Fibroblast of skin of right biceps (primary cell): ENCODE measurements at places on chromosomes 12 and 14.

- no peak for DNase-seq
Observed at GRCh38 chr12:119710965-119711551, 43.1 kb downstream of the PRKAB1 start.

- DNase-seq = peak; percentile 22
Observed at GRCh38 chr12:102120886-102121285, 903 bp downstream of the PARPBP start.

DNA sequence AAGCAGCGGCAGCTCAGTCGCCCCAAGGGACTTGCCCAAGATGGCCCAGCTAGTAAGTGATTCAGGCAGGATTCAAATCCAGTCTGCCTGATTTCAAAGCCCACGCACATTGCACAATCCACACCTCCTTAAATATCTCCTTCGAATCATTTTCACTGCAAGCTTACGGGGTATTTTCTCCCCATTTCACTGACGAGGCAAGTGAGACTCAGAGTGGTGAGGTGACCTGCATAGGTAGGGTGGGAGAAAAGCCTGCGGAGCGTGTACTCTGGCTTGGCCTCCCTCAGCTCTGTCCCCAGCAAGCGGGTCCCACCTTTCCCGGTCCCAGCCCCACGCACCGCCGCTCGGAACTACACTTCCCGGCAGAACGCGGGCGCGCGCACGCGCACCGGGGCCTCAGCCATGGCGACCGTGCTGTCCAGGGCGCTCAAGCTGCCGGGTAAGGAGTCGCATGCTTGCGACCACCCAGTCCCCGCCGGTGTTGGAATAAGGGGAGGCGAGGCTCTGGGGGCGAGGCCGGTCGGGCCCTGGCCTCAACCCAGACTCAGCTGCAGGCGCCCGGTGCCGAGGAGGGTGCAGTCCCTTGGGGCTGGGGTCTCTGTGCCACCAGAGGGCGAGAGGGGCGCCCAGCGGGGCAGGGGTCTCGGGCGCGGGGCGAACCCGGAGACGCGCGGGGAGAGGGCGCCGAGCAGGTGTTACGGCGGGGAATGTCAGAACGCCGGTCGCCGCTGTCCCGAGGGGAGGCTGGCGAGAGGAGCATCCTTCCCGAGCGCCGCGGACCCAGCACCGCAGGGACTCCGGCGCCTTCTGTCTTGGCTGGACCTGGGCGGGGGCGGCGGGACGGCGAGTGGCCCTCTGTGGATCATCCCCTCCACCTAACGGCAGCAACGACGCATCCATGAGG is at the start of gene FAM234B:
FAM234B (plus strand) TSS at position 380 of the 904 bp plus-strand sequence; CDS start at position 403, 23 bp downstream.
- peak; percentile 57 for DNase-seq

GRCh38 chr14:96762650-96763049 is 34.5 kb upstream of the VRK1 start:
- DNase-seq = peak; percentile 42

- DNase-seq = no peak
Observed at GRCh38 chr14:77526266-77526665, 27.6 kb upstream of the ISM2 start.

DNA sequence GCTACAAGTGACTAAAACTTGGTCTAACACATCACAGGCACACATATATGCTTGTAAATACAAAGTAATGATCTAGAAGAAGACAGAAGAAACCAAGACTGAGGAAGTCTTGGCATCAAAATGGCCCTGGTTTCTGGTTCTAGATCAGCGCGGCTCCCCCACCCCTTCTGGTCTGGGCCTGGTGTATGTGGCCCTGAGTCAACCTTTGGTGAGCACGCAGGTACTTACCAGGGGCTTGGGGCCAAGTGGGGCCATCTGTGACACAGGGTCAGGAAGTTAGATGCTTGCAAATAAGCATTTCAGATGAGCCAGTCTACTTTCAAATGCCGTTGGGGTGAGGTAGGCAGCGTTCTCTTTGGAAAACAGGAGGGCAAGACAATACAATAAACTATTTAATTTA is 13.2 kb upstream of the HVCN1 start:
- DNase-seq = no peak

- DNase-seq = no peak
Observed at GRCh38 chr14:73091044-73091443, 32.7 kb downstream of the RBM25 start.

- peak; percentile 83 for DNase-seq
Observed at GRCh38 chr12:54028314-54029201, at the start of gene HOXC6. Gene HOXC6 (plus strand): TSS chr12:54028440. CDS start chr12:54028522, 82 bp downstream.

GRCh38 chr14:22800346-22800745 is 14.9 kb downstream of the SLC7A7 start:
- no peak for DNase-seq

DNA sequence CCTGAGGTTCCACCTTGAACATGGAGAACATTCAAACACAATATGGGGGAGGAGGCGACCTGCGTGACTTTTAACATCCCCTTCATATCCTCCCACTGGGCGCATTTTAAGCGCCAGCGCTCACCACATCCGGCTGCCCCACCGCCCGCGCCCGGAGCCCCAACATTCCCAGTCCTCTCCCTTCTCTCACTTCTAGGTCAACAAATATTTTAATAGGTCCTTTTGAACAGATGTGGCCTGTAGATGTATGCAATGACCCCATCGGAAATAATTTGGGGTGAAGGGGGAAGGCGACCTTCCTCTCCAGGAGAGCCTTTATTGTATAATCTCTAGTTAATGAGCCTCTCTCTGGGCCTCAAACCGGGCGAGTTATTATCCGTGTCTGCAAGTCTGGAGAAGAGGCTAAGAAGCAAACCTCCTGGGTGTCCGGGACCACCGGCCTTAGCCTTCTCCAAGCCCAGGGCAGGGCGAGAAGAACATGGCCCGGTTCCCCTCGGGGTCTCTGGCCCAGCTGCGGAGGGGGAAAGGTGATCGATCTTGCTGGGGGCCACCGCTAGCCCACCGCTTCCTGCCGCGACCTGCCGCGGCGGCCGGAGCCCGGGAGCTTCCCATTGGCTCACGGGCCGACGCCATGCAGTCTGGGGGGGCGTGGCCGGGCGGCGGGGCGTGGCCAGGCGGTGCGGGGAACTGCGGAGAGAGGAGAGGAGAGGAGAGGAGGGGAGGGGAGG is 83.2 kb upstream of the HMGA2 start:
- peak; percentile 90 for DNase-seq

DNA sequence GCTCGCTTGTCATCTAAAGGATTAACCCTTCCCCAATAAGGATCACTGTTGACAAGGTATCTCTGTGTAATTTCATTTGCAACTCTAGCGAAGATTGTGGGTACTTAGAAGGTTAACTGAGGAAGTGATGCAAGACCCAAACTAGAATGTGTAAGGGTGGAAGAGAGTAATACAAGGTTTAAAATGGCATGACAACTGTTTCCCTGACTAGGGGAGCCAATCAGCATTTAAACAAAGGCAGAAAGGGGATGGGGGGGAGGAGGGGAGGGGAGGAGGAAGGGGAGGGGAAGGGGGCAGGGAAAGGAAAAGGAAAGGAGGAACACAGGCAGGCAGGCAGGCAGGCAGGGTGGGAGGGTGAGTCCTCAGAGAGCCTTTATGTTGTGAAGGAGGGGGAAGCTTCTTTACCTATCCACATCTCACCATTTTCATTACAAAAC is 31.1 kb downstream of the NRDE2 start:
- DNase-seq = peak; percentile 36

DNA sequence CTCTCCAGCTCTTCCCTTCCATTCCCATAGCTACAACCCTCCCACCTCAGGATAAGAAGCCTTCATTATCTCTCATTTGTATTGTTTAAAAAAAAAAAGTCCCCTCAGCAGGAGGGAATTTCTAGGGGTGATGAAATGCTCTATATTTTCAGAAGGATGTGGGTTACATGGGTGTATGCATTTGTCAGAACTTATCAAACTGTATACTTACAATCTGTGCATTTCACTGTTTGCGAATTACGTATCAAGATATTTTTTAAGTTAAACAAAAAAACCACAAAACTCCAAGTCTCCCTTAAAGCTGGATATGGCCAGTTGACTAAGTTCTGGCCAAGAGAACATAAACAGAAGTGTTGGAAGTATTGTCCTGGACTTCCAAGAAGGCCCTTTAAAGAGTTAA is 2.0 kb upstream of the FKBP11 start:
- DNase-seq = peak; percentile 37

- DNase-seq = no peak
Observed at GRCh38 chr12:26133521-26133920, 8.7 kb upstream of the BHLHE41 start.

GRCh38 chr12:14921218-14921617 is 17.1 kb downstream of the ERP27 start:
- no peak for DNase-seq

- DNase-seq = no peak
Observed at GRCh38 chr14:94538070-94538740, 23.0 kb upstream of the SERPINA4 start.

- DNase-seq = no peak
Observed at GRCh38 chr14:72598306-72598705, 295.6 kb downstream of the DPF3 start.
